Caki2 (cell line): ENCODE measurements at places on chromosomes 2 and 18. TPM values are rescaled to one million over a fixed set of nuclear protein-coding genes. Genes with fewer than 3 reads are reported as not detected.

MBD5 gene
- 3.1 and 6.4 TPM in 2 replicates for total RNA-seq

TRIM43 gene
- not detected in 2 replicates for total RNA-seq

CXCR1 gene
- total RNA-seq = not detected in 2 replicates

STPG4 gene
- 0.37 and 3.2 TPM in 2 replicates for total RNA-seq

SERPINB13 gene
- not detected in 2 replicates for total RNA-seq

UGT1A5 gene
- total RNA-seq = not detected in 2 replicates

LIMS4 gene
- total RNA-seq = not detected in 2 replicates

DPY30 gene
- 234 and 237 TPM in 2 replicates for total RNA-seq

MDH1B gene
- total RNA-seq = 5.2 and 5.4 TPM in 2 replicates

L3MBTL4 gene
- 0.12 TPM in 1 of 2 replicates, not detected in the other for total RNA-seq

CDK15 gene
- 0.12 and 0.27 TPM in 2 replicates for total RNA-seq

TBR1 gene
- total RNA-seq = not detected in 2 replicates

VIL1 gene
- not detected in 2 replicates for total RNA-seq

GRHL1 gene
- 0.43 and 9.1 TPM in 2 replicates for total RNA-seq

SPHKAP gene
- total RNA-seq = not detected in 2 replicates

CHRNA1 gene
- total RNA-seq = not detected in 2 replicates

MRPL44 gene
- 25.3 and 28.7 TPM in 2 replicates for total RNA-seq

DNA sequence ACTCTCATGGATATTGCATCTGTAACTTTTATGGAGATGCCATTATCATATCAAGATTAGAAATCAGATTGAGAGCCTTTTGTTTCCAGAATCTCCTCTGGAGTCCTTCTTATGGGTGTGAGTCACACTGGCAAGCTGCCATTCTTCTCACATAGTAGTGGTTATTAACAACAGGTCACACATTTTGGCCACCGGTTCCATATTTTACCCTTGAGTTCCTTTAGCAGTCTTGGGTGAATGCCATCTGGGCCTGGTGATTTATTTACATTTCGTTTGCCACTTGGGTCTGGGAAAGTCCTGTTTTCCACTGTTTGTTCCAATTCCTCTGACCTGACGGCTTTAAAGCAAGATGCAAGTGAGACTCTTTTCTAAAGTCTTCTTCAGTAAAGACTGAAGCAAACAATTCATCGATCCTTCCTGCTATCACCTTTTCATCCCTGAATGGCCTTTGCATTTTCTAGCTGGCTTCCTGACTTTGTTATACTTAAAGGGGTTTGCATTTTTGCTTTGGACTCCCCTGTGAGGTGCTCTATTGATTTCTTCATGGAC, 80.5 kb upstream of the CAVIN2 start:
- peak; percentile 94 for DNase-seq

DNA sequence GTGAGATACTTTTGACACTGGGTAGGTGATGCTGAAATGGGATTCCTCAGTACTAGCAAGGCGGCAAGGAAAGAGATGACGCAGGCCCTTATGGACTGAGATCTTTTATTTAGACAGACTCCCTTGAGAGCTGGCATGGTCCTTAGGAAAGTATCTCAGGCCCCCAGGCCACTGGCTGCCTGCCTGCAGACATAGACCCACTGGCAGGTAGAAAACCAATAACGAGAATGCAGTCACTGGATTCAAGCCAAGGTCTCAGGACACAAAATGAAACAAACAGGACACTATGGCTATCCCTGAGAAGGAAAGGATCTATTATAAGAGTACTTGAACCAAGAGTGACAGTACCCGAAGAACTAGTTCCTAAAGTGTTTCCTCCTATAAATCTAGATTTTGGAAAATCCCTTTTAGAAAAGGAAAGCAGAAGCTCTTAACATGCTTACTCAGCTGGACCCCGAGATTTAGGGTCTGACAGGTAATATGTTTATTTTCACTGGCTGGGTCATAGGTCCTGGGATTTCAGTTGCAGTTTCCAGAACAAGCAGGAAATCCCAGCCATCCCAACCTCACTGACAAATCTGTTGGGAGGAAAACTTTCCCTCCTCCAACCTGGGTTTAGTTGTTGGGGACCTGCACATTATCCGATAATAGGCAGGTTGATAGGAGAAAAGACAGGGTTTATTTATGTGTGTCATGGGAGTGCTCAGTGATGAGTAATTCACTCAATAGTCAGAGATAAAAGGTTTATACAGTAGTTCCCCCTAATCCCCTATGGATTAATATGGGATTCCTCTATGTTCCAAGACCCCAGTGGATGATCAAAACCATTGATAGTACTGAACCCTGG, 44.5 kb downstream of the COMMD1 start:
- no peak for DNase-seq

GRCh38 chr2:20015482-20016083, 3.1 kb upstream of the MATN3 start:
- DNase-seq = peak; percentile 38

GRCh38 chr2:164737612-164738081, 104.0 kb downstream of the COBLL1 start:
- peak; percentile 69 for DNase-seq

DNA sequence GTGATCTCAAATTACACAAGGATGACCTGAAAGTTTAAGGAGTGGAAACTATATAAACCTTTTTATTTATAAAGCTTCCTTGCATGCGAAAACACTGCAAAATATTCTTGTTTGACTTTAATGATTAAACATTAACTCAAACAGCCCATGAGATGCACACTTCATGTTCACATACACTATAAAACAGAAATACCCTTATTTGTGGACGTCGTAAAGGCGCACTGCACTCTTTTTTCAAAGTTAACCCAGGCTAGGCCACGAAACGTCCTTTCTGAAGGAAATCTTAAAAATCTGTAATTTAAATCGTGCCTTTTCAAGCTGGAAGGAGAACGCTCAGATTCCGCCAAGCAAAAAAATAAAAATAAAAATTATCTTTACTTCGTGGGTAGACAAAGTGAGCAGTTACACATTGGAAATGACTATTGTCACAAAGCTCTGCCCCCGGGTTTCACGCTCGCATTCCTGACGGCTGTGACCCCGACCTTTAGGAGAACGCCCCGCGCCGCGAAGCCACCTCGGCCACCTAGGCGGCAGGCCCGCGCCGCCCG, 728 bp downstream of the FAM168B start:
- no peak for DNase-seq

- no peak for DNase-seq
Measured at GRCh38 chr2:42053791-42054701, 6.2 kb downstream of the PKDCC start.

- peak; percentile 7 for DNase-seq
Measured at GRCh38 chr18:47254341-47254939, 3.0 kb upstream of the SKOR2 start.

GRCh38 chr2:197838036-197838435, 33.6 kb downstream of the PLCL1 start:
- no peak for DNase-seq

DNA sequence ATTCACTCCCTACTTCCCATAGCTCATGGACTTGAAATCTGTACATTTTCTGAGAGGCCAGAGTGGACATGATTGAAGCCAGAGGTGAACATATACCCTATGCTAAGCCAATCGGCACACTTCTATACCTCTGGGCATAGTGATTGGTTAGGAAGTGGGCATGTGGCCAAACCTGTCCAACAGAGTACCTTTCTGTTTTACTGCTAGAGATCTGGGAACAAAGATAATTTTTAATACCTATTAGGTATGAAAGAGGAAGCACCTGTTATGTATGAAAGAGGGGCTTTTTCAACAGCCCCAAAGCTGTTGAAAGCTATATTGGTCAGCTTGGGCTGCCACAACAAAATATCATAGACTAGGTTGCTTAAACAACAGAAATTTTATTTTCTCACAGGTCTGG, 27.7 kb downstream of the METTL8 start:
- no peak for DNase-seq

DNA sequence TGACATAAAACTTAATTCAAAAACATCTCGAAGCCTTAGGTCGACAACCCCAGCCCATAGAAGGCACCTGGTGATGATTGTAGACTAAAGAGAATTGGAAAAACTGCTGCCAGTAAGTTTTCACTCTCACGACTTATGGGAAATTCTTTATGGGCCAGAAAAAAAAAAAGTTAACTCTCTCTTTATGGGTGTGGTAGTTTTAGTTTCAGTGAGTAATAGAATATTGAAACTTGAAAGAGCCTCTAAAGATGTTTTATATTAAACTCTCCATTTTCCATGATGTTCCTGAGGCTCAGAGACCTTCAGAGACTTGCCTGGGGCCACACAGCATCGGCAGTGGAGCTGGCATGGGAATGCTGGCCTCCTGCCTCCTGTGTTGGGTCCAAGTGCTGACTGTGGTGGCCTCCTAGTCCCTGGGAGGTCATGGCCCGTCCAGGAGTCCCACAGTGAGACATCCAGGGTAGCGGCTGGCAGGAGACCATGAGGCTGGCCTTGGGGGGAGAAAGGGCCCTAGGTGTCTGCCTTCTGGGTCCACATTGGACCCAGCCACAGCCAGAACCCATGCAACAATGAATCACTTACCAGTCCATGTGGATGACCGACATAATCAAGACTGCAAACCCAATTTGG, 158.9 kb downstream of the SEPTIN10 start:
- no peak for DNase-seq

GRCh38 chr2:223437788-223438187, 164.4 kb downstream of the SCG2 start:
- DNase-seq = no peak

DNA sequence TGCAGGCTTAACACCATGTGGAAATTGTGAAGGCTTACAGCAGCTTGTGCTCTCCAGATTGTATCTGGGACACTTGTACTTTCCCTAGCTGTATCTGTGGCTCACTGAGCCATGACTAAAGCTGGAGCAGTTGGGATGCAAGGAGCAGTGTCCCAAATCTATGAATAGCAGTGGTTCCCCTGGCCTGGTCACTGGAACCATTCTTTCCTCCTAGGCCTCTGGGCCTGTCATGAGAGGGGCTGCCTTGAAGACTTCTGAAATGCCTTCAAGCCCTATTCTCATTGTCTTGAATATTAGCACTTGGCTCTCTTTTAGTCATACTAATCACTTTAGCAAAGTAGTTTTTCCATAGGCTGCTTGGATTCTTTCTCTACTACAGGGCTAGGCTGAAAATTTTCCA, 186.8 kb upstream of the LRATD1 start:
- no peak for DNase-seq

DNA sequence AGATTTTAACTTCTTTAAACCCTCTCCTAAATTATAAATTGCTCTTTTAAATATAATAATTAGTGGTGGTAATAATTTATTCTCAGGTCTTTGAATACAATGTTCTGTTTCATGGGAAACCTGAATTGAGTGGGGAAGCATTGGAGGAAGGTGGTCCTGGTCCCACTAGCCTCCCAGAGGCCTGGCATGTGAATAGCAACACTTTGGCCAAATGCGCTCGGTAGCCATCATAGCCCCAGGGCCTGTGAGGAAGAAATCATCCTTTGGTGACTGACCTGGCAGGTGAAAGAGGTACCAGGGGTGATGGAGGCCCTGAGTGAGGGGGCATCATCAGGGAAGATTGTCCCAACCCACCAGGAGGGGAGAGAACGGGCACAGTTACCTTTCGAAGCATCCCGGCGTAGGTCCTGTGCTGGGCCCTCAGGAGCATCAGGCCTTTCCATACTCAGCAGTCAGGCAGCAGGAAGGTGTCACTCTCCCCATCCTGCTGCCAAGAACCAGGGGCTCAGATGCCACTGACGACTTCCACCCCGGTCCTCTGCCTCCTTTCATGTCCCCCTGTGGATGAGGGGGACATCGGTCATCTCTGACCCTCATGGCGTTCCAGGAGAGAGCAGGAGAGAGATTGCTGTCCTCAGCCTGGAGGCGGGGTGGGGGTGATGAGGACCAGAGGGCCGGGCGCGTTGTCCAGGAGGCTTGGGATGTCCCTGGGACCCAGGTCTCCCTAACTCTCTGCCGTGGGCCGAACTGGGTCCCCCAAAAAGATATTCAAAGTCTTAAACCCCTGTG, 78.6 kb upstream of the HPCAL1 start:
- no peak for DNase-seq

DNA sequence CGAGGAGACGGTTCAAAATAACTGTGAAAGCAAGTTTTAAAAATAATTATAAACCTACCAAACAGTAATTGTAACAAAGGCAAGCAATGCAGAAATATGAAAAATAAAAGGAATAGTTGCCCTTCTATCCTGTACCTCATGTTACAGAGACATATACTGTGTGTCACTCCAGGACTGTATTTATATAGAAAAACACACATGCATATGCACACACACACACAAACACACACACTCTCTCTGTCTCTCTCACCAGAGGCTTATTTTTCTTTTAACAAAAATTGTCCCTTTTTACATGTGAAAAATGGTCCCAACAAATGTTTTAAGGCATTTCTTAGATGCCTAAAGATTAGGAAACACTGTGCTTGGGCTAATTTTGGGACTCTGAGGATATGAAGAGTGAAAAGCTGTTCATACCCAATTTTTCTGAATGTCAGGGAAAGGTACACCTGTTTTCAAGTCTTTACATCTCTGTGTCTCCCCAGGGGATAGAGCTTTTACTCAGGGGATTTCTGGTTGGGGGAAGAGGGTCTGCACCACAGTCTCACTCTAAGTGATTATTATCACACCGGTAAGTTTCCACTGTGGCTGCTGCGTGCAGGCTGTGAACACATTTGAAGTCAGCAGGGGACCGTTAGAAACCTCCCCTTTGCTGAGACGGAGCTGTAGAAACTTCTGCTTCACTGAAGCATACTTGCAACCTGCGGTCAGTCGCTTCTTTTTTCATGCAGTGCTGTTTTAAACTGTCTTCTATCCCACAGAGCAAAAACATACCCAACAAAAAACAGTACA, 51.4 kb upstream of the SPAG16 start:
- no peak for DNase-seq

GRCh38 chr2:174038462-174038861, 73.3 kb upstream of the SP3 start:
- DNase-seq = no peak

DNA sequence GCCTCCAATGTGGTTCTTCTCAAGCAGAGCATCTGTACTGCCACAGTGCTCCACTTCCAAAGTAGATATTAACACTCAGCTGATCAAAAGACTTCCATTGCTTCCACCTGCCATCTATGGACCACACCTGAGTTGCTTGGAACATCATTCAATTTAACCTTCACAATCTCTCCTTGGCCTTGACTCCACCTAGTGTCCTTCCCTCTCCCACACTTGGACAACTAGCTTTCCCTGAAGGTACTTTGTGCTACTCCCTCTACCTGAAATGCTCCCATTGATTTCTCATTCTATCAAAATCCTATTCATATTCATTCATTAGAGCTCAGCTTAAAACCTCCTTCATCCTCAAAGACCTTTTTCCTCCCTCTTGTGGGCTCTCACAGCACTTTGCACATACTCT, 48.7 kb downstream of the SOWAHC start:
- no peak for DNase-seq

GRCh38 chr2:15810477-15811150, 129.7 kb upstream of the MYCN start:
- DNase-seq = no peak

DNA sequence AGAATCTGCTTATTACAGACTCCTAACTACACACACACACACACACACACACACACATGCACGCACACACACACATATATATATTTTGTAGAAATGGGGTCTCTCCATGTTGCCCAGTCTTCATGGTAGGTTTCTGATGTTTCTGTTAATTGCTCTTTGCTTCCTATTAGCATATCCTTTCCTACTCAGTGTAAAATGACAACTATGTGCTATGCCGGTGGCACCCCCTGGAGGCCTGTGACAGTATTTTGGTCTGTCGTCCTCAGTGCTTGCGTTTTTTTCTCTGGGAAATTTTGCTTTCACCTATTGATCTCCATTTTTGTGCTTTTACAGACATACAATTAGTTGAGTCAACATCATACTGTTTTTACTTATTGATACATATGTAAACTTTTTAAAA, 322.1 kb downstream of the LRRTM1 start:
- no peak for DNase-seq
